Ureter (tissue), 1 donor: ENCODE measurements at places on chromosomes 2 and 18. TPM values are rescaled to one million over a fixed set of nuclear protein-coding genes. Genes with fewer than 3 reads are reported as not detected.

The UGT1A5 gene
- 21.3 TPM for total RNA-seq

The TDRD15 gene
- total RNA-seq: 0.10 TPM

The G6PC2 gene
- not detected for total RNA-seq

The ACKR3 gene
- total RNA-seq: 21.3 TPM

The FOSL2 gene
- total RNA-seq: 259 TPM

The PJVK gene
- 5.8 TPM for total RNA-seq

DNA sequence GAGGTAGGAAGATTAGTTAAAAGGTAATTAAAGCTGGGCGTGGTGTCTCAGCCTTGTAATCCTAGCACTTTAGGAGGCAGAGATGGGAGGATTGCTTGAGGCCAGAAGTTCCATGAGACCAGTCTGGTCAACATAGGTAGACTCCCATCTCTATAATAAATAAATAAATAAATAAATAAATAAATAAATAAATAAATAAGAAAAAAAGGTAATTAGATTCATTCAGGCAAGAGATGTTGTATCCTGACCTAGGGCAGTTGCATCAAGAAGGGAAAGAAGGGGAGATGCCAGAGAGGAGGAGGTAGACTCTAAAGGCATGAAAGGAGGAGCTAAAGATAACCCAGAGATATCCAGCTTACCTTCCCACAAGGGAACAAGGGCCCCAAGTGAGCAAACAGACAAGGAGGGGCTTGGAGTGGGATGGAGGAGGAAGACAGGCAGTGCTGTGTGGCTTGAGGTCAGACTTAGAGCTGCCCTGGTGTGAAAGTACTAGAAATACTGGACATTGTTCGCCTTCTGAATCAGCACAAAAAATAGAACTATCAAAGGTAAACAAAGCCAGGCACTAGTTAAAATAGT lies 7.4 kb upstream of the RAB1A start:
- DNase-seq: no peak

DNA sequence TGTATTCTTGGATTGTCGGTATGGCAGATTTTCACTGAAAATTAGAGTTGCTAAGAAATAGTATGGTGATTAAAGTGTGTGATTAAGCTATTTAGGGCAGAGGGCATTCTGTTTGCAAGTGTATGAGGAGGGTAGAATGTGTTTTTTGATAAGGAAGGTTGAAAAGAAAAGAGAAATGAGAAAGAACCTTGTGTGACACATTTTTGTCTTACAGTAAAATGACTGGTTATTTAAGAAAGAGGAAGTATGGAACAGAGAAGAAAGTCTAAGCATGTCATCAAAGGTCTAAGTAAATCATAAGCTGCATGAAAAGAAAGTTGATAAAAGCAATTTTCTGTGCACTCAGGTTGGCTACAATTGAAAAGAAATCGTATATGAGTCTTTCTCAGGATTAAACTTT lies 5.2 kb upstream of the RSAD2 start:
- DNase-seq: no peak

GRCh38 chr18:55047546-55047945 lies 88.3 kb upstream of the CCDC68 start:
- no peak for DNase-seq

DNA sequence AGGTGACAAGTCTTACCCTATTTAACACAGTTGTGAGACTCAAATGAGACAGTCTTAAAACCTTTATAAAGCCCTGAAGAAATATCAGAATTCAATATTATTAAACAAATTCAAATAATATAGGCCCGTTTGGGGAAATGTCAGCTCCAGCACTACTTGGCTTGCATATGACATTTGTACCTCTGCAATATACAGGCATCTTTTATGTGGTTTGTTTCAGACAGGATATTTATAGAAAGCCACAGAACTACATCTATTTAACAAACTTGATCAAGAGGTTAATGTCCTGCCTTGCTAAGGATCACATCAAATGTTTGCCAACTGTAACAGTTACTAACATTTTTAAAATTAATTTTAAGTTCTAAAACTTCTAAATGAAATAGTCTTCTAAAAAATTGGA lies 3.2 kb upstream of the MREG start:
- no peak for DNase-seq

DNA sequence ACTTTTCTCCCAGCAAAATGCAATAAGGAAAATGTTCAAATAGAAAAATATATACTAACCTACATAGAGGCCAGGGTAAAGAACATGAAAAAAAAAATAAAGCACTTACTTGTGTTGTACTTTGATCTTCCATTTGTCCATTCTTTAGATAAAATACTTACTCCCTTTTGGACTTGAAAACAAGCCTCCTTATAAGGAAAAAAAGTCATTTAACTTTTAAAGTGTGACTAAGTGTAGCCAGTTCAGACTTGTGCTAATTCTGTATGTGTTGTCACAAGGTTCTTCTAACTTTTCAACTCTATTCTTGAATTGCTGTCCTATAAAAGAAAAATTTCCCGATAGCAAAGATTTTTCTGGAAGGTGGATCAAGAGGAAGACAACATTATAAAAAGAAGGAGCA lies 23.2 kb downstream of the SLC40A1 start:
- no peak for DNase-seq

- no peak for DNase-seq
These were observed 499.3 kb downstream of the IRS1 start for GRCh38 chr2:226300196-226300886.

GRCh38 chr2:74849228-74849892 lies 15.4 kb downstream of the HK2 start:
- DNase-seq: peak; percentile 67
